ENCODE measurements at places on chromosomes 2 and 18.

DNA sequence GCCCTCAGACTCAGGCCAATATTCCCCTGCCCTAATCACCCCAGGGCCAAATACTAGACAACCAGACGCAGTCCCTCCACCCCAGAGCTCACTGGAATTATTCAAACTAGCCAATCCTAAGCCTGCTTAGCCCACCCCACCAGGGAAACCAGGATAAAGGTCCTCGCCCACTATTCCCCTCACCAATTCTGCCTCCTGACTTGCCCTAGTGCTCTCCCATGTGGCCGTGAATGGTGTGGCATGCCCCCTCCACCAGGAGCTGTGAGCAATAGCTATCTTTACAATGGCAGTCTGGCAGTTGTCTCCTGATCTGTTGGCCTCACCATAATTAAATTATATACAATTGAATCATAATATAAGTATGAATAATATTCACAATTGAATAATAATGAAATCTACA is 42.3 kb downstream of the FAM124B start:
- no peak for DNase-seq

GRCh38 chr18:22171258-22172119 is 2.1 kb downstream of the GATA6 start:
- DNase-seq, result no peak

DNA sequence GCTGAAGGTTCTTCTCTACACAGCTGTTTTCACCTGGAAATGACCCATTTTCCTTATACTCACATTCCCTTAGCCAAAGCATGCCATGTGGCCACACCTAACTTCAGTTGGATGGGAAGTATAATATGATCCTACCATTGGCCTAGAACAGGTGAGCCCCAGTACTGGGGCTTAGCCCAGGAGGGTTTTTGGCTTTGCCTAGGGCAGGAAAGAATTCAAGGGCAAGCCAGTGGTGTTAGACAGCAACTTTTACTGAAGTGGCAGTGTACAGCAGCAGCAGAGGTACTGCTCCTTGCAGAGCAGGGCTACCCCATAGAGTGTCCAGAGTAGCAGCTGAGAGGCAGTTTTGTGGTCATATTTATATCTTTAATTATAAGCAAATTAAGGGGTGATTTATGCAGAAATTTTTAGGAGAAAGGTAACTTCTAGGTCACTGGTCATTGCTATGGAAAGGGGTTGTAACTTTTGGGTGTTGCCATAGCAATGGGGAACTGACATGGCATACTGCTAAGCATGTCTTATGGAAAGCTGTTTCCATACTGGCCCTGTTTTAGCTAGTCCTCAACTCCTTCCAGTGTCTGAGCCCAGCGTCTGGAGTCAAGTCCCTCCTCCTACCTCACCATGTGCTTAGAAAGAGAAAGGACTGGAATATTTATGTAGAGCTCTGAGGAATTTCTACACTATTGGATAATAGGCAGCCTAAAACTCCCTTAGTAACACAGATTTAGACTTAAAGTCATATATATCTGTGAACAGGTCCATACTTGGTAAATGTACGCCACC is 109.0 kb upstream of the DTNA start:
- DNase-seq, result no peak

DNA sequence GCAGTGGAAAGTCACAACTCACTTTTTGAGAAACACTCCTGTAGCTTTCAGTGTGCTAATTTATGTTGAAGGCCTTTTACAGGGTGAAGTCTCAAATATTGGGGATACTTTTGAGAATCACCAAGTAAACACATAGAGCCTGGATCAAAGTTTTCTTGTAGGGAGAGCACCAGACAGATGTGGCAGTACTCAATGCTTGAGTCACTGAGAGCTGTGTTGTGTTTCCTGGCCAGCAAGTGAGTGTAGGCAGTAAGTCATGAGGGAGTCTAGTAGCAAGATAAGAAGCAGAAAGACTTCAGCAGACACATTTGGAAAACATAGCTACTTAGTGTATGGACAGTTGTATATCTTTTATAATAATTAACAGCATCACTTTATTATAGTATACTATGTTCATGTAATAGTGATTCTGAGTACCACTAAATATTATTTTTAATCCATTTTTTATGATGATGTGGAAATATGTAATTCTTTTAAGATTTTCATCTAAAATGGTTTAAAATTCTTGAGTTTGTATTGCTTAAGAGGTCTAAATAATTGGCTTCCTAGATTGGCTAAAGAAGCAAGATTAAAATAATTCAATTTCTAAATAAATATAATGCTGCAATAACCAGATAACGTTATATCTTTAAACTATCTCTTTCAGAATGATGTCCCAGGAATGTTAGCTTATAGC is 12.8 kb downstream of the PSMD1 start:
- no peak for DNase-seq

DNA sequence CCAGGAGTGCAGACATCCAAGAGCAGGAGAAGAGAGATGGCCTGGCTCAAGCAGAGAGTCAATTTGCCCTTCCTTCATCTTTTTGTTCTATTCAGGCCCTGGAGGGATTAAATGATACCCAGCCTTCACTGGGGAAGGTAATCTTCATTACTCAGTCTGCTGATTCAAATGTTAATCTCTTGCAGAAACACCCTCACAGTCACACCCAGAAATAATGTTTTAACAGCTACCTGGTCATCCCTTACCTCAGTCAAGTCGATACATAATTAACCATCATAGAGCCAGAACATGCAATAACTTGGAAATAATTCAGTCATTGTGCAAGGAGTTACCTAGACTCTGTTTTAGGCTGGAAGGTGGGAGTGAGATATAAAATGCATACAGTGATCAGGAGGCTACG is 163.7 kb upstream of the TNP1 start:
- DNase-seq, result no peak

- no peak for DNase-seq
Observed at GRCh38 chr2:99821572-99821971, 320.8 kb downstream of the AFF3 start.

DNA sequence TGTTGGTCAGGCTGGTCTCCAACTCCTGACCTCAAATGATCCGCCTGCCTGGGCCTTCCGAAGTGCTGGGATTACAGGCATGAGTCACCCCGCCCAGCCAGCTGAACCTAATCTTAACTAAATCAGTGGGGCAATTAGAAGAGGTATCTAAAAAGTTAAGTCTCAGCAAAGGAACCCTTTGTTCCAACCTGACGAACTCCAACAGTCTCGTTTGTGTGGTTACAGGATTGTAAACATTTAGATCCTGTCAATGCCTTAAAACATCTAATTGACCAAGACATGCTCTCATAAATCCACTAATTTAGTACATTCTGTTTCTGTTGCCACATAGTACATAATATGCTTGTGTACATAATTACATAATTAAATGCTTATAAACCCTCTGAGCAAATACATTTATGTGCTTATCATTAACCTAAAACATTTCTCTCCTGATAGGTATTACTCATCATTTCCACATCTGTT is 31.1 kb upstream of the STK39 start:
- no peak for DNase-seq

GRCh38 chr18:26700728-26701127 is 152.4 kb upstream of the KCTD1 start:
- no peak for DNase-seq

DNA sequence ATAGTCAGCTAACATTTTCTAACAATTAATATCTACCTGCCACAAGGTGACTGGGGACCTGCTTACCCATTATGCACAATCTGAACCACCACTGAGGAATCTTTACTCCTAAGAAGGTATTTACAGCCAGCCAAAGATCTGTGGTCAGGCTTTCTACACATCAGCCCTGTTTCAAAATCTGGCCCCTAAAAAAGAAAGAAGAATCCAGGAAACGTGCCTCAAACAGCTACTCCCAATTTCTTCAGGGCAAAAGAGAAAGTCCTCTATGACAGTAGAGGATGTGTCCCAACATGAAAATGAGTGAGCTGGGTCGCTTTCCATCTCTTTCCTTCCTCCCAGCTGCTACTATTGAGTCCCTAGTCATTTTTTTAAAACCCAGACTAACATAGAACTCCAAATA is 79.5 kb downstream of the EPB41L3 start:
- DNase-seq, result no peak
